ENCODE measurements at places on chromosomes 11 and 22. TPM values are rescaled to one million over a fixed set of nuclear protein-coding genes. Genes with fewer than 3 reads are reported as not detected.

- H3K27me3 ChIP-seq, result no peaks in the 10 kb centered on the region
- no peak overlapping the region for H3K4me3 ChIP-seq
- no peak overlapping the region for H3K27ac ChIP-seq
- H3K4me1 ChIP-seq, result peaks cover 33% of the 10 kb centered on the region
- no peak for DNase-seq
- H3K36me3 ChIP-seq, result no peaks in the 10 kb centered on the region
These were observed 8.9 kb downstream of the TMPRSS6 start for GRCh38 chr22:37100589-37101127.

DNA sequence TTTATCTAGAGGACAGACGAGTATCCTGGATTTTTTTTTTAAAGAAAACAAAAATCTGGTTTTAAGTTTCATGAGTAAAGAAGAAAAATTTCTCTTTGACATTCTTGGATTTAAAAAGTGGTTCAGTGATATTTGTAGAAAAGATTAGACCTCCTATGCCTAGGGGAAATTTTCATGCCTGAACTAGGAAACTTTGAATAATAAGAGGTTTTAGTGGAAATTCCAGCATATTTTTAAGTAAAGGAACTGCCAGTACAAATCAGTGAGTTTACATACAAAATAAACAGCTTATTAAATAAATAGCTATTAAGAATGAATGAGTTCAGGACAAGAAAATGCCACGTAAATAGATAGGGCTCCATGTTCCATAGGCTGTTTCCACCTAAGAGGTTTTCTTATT is 17.5 kb downstream of the JAM3 start:
- no peaks in the 10 kb centered on the region for H3K4me1 ChIP-seq
- H3K36me3 ChIP-seq, result no peaks in the 10 kb centered on the region
- no peak for DNase-seq
- no peak overlapping the region for H3K27ac ChIP-seq
- H3K4me3 ChIP-seq, result no peak overlapping the region

- peaks cover 7% of the 10 kb centered on the region for H3K27me3 ChIP-seq
- no peaks in the 10 kb centered on the region for H3K4me1 ChIP-seq
- no peaks in the 10 kb centered on the region for H3K36me3 ChIP-seq
- no peak overlapping the region for H3K4me3 ChIP-seq
These were observed 7.5 kb upstream of the RAG2 start for GRCh38 chr11:36605221-36606216.

DNA sequence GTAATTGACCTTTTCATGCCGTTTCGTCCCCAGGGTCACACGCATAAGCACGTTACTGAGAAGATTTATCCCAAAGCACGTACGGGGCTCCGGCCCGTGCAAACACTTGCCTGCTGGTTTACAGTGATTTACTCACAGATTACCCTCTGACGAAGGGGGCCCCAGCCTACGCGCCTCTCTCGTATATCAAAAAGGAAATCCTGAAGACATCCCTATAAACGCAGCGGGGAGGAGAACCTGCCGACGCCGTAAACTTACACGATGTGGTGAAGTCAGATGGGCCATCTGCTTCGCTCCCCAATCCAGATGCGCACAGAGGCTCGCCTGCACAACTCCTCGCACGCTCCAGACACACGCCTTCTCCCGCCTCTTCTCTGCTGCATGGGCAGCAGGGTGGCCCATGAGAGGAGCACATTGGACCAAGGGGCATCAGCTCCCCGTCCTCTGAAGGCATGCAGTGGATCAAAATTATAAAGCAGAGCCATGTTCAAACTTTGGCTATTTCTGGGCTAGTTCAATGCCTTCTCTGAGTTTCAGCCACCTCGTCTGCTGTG is 123.6 kb downstream of the MN1 start:
- H3K36me3 ChIP-seq, result no peaks in the 10 kb centered on the region
- H3K27ac ChIP-seq, result no peak overlapping the region
- no peaks in the 10 kb centered on the region for H3K4me1 ChIP-seq
- H3K27me3 ChIP-seq, result peaks cover 6% of the 10 kb centered on the region

The IL17RA gene
- 70.5 TPM for total RNA-seq

The MSANTD2 gene
- 20.4 TPM for total RNA-seq

The KRTAP5-8 gene
- not detected for total RNA-seq

The SAA4 gene
- total RNA-seq, result not detected

Data from natural killer cell treated with Interleukin-12 subunit alpha and Interleukin-12 subunit beta and Interleukin-15 and Interleukin-18, amount 100 ng/mL, for 72 hours (primary cell).